ENCODE measurements at places on chromosomes 6 and 20. TPM values are rescaled to one million over a fixed set of nuclear protein-coding genes. Genes with fewer than 3 reads are reported as not detected.

GRCh38 chr6:7389451-7390225, at the start of the genes CAGE1 and RIOK1:
Gene CAGE1 (minus strand): TSS chr6:7389742. CDS start chr6:7387173, 2,569 bp downstream.
Gene RIOK1 (plus strand): TSS chr6:7389808. CDS start chr6:7390003, 195 bp downstream.
- DNase-seq: peak; percentile 98

MAS1 gene
- total RNA-seq: not detected

- DNase-seq: no peak
Observed at GRCh38 chr20:20333866-20334265, 34.0 kb upstream of the INSM1 start.

DNA sequence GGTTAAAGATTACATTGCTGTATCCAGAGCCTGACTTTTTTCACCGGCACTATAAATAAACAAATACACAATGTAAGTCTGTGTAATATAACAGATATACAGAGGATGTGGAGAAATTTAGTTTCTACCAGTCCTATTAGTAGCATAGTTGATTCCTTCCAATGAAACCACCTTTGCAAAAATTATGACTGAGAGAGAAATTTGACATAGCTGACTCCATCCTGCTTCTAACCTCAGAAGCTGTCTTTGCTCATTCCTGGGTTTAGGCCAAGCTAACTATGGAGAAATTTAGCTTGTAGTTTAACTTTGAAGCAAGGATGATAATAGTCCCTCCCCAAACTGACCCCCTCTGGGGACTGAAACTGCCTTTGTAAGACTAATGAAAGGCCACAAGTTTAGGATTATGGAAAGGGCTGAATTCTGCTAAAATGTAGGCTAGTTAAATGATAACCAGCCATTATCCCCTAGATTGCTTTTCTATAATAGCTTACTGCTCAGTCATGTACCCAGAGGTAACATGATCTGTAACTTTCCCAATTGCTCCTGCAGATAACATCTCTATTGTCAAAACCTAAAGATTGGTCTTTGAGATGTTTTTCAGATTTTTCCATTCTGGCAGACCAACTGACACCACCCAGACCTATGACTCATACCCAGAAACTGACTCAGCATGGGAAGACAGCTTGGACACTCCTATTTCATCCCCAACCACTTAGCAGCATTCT, 172.8 kb upstream of the ARG1 start:
- DNase-seq: peak; percentile 99

- no peak for DNase-seq
Observed at GRCh38 chr6:166361077-166361429, 18.7 kb upstream of the SFT2D1 start.

PBOV1 gene
- not detected for total RNA-seq

GRCh38 chr6:57315111-57315510, 2.3 kb upstream of the PRIM2 start:
- peak; percentile 30 for DNase-seq

- peak; percentile 53 for DNase-seq
Observed at GRCh38 chr6:118706702-118707101, 55.3 kb upstream of the CEP85L start.

GRCh38 chr20:36317675-36318074, 11.5 kb downstream of the DLGAP4 start:
- DNase-seq: peak; percentile 42

- DNase-seq: no peak
Observed at GRCh38 chr20:2038161-2038560, 44.3 kb upstream of the PDYN start.

KATNA1 gene
- total RNA-seq: 33.9 TPM

DNA sequence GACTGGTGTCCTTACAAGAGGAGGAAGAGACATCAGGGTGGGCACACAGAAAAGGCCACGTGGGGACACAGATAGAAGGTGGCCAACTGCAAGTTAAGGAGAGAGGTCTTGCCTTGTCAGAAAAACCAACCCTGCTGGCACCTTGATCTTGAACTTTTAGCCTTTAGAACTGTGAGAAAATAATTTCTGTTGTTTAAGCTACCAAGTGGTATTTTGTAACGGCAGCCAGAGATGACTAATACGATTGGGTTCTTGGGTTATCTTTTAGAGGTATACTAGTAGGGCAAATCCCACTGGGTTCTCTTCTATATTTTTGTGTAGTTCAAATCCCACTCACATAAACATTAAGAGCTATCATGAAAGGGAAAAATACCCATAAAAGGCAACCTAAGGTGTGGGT, 31.9 kb upstream of the ZBTB24 start:
- peak; percentile 79 for DNase-seq

HLA-DQA1 gene
- total RNA-seq: not detected

CAP2 gene
- 39.9 TPM for total RNA-seq

DNA sequence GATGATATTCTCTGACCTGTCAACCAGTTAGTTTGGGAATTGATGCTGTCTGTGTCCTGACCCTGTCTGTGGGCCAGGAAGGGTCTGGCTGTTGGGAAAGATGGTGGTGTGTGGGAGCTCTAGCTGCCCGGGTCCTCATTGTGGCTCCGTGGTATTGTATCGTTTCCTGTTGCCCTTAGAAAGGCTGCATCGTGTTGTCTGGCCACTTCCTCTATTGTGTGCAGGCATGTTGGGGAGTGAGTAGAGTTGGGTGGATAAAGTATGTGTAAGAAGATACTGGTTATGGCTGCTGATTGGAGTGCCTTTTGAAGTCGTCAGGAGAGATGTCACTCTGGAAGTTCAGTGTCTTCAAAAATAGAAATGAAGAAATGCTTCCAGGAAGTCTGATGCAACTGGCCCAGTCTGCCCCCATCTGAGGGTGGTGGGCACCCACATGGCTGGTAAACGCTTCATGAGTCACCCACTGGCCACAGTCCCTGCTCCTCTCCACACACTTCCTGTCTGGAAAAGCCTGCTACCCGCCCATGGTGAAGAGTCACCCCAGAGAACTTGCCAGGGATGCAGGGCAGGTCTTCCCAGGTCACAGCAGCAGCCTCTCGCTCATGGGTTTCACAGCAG, 27.9 kb downstream of the PPARD start:
- peak; percentile 100 for DNase-seq

GRCh38 chr20:21049305-21049828, 56.8 kb downstream of the LINC00237 start:
- no peak for DNase-seq

AKAP12 gene
- 28.4 TPM for total RNA-seq

DNA sequence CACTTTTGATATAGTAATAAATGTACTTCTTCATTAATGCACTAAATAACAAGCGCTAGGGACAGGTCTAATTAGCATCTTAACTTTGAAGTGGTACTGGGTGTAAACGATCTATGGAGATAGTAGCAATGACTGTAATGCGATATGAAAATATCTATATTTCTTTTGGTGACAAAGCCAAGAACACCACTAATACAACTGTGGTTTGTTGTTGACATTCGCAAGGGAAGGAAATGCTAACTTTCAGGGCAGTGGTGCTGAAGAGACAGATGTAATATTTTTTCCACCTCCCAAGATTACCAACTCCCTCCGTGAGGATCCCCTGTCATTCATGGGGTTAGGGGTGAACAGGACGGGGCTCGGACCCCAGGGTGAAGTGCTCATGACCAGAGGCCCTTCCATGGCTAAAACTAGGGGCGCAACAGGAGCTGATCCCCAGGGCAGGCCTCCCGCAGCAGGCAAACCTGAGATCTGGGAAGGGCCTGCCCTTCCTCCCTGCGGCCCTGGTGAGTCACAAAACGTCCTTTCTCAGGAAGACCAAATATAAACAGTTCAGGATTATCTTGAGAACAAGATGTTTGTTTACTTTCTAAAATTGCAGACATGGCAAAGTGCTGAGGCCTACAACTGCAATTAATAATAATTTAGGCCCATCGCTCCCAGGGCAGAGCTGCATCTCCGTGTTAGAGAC, 65.0 kb upstream of the TOX2 start:
- peak; percentile 95 for DNase-seq

APCDD1L gene
- 24.2 TPM for total RNA-seq

GRCh38 chr6:155325700-155326516, 11.6 kb upstream of the TFB1M start:
- peak; percentile 24 for DNase-seq

GRCh38 chr6:154830771-154831170, 97.6 kb downstream of the SCAF8 start:
- DNase-seq: no peak

ANGPT4 gene
- total RNA-seq: not detected
